ENCODE measurements at places on chromosomes 3 and 15.

DNA sequence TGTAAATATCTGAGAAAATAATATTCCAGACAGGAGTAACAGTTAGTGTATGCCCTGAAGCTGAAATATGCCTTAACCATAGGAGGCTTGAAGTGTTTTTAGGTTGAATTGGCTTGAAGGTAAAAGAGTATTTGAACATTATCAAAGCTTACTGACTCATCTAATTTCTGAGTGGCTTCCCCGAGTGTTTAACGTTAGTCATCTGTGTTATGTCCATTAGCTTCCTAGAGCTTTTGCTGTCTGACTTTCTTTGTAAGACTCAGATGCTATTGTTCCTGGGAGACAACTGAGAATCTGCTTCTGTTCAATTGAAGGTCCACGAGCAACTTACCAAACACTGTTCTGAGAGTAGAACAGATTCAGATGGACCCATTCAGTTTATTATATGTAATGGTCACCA, 656.8 kb upstream of the NECTIN3 start:
- no peak for DNase-seq

GRCh38 chr3:188315553-188315952, 161.6 kb downstream of the LPP start:
- DNase-seq, result no peak

DNA sequence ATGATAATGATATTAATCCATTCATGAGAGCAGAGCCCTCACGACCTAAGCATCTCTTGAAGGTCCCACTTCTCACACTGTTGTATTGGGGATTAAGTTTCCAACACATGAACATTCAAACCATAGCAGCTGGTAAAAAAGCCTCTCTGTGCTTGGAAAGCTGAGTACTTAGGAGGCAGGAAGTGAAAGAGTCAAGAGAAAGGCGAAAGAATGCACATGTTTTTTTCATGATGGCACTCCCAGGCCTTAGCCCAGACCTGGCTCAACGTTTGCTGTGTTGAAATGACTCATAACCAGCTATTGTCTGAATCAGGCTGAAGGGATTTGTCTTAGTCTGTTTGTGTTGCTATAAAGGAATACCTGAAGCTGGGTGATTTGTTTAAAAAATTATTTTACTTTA, 84.4 kb upstream of the RGMA start:
- no peak for DNase-seq

DNA sequence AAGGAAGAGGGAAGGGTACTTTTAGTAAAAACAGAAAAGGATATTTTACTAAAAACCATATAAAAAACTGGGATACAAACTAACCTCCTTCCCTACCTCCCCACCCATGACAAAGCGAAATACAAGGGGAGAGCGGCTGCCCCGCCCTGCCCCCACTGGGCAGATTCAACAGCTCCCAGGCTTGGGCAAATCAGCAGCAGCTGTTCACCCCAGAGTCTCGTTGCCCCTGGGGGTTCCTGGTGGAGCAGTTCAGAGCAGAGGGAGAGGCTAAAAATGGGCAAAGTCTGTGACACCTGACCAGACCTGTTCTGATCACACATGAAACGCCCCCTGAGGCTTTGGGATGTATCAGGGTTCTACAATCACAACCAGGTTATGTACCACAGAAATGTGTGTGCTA, 2.5 kb upstream of the ETFA start:
- DNase-seq, result no peak

DNA sequence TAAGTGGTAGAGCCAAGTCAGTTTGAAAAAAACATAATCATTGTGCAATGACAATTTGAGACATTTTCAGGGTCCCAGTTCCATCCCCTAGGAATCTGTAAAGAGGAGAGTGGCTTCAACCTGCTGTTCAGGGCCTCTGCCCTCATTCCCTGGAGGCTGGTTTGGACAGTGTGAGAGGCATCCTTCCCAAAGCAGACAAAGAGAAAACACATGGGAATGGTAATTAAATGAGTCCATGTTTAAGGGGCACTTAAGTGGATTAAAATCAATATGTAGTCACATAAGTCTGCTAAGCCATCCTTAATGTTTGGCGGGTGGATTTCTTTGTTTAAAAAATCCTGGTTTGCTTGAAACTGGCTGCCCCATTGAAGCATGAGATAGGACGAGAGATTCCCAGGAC, 146.3 kb upstream of the CTDSPL start:
- no peak for DNase-seq

GRCh38 chr3:72516361-72516760, 331.9 kb downstream of the SHQ1 start:
- DNase-seq, result no peak

- no peak for DNase-seq
Observed at GRCh38 chr15:80309769-80310384, 57.9 kb upstream of the CTXND1 start.

- no peak for DNase-seq
Observed at GRCh38 chr3:136330900-136331299, 80.8 kb downstream of the PCCB start.

GRCh38 chr3:159253860-159254259, 452.0 kb downstream of the MFSD1 start:
- no peak for DNase-seq

GRCh38 chr3:114714237-114714636, 420.4 kb downstream of the TIGIT start:
- DNase-seq, result no peak

DNA sequence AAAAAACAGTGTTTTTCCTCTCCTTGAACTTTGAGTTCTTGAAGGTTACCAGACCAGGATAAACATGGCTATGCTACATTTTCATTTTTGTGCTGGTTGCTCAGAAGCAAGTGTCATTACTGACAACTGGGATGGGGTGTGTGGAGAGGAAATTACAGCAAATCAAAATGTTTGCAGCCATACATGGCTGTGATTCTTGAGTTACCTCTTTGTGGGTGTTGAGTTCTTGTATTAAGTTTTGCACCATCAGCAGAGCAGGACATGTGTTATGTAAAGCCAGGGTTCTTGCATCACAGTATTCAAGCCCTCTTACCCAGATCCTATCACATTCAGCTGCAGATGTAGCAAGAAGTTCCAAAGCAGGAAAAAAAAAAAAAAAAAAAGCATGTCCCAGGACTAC, 53.9 kb upstream of the ATOSA start:
- no peak for DNase-seq

DNA sequence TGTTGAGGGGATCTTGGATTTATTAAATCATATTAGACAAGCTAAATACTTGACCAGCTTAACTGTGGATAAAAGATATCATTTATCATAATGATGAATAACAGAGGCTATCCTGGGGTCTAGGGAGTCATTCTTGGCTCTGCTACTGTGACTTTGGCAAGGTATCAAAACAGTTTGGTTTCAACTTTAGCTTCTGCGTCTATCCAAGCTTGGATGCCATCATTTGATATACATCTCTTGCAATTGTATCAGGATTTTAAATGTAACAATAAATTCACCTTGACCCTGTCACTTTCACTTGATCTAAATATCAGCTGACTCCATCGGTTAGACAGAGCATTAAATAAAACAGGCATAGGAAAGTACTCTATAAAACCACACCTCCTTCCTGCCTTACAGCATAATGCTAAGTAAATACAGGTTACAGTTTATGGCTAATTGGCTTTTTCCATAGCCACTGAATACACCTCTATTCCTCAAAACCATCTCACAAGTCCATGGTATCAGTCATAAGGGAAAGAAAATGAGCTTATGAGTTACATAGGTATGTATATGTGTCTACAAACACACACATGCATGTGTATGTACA, 262.9 kb downstream of the CTNNB1 start:
- DNase-seq, result no peak

GRCh38 chr3:140695361-140696061, 17.6 kb downstream of the TRIM42 start:
- DNase-seq, result no peak

DNA sequence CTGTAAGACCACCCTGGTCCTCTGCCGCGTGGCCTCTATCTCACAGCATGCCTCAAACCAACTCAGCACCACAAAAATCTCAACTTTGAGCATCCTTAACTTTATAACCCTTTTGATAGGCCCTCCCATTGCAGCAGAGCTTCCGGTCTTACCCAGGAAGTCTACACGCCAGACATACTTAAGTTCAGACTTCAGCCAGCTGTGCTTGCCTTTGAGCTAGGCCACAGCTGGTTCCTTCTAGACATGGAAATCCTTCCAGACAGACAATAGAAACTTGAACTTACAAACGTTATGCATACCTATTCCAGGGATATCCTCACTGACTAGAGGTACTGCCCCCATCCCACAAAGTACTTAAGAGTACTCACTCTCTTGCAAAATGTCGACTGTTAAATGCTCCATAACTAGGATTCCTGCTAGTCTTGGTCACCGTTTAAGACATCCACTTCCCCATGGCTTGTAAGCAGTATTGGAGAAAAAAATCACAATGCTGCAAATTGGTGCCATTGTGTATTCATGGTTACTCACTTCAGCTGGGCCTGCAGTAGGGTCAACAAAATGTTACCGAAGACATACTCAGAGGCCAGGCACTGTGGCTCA, 183.5 kb downstream of the TBL1XR1 start:
- no peak for DNase-seq

DNA sequence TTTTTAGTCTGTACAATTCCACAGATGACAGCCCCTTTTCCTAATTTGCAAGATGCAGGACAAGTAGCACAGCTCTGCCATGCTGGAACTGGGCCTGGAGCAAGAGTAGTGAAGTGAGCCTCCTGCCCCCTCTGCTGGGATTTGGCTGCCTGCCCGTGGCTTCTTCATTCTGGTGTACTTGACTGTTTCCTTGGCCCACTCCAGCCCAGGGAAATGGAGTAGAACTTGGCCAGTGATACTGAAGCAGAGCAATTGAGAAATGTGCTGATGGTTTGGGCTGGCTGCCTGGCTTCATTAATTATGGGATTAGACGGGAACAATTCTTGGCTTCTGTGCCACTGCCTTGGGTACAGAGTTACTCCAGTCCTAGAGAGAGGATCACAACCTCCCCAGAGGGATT, 2.8 kb downstream of the GPD1L start:
- DNase-seq, result no peak

DNA sequence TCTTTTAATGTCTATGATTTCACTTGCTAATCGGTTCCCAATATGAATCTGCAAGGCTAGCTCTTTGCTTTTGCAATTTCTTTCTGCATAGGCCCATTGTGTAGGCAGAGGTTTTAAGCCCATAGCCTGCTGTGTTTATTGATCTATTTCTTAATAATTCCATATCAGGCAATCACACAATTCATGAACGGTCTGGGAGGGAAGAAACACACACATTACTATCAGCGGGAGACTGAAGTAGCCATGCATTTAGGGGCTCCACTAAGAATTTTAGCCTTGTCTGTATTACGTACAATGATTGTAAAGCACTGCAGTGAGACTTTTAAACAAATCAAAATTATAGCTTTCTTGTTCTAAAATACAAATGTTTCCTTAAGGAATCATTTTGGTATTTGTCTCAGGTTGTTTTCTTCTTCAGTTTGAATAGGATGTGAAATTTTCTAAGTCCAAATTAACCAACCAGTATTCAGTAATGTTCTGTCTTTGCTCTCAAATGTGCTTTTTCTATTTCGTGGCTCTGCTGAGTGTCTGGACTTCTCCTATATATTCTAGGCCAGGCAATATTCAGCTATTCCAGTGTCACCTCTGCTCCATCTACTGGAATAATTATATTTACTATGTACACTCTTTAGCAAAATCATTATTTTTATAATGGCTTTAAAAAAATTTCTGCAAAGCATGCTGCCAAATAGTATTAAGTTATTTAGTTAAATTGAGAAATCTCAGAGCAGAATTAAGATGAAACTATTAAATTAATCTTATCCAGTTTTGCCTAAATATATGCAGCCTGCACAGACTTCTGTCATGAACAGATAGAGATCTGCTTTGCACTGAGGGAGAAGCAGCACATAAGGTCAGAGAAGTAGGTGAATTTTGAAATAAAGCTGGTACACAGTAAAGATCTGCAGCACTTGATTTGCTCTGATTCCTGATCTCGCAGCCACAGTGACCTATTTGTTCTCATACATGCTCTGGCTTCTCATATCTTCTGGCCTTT, 103.0 kb upstream of the NAALADL2 start:
- DNase-seq, result no peak
